HEK293T (cell line): ENCODE measurements at places on chromosomes 1 and 21.

- DNase-seq, result no peak
Observed at GRCh38 chr1:232555494-232556210, 74.3 kb downstream of the SIPA1L2 start.

GRCh38 chr1:212646588-212646987 lies 38.0 kb downstream of the ATF3 start:
- DNase-seq, result no peak

GRCh38 chr1:96837781-96838216 lies 116.2 kb downstream of the PTBP2 start:
- no peak for DNase-seq

GRCh38 chr1:52663716-52664115 lies 30.7 kb downstream of the SHISAL2A start:
- DNase-seq, result no peak

- DNase-seq, result no peak
Observed at GRCh38 chr1:111961016-111961415, 28.5 kb downstream of the KCND3 start.

- peak; percentile 45 for DNase-seq
Observed at GRCh38 chr1:64955097-64956009, 11.0 kb downstream of the JAK1 start.

GRCh38 chr21:17526776-17527175 lies 13.9 kb downstream of the CXADR start:
- no peak for DNase-seq

DNA sequence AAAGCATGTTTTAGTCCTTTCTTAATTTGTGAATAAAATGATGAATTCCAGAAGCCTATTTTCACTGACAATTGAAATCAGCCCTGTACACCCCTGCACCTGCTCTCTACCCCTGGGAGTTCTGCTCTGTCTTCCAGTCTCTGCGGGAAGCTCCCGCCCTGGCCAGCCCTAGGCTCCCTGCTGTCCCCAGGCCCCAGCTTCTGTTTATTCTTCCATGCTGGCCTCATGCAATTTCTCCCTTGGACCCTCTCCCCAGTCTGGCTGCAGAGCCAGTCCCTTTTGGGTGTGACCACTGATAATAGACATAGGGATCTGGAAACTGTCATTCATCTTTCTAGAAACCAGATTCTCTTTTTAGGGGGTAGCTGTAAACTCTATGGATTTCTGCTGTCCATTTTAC lies 258.6 kb downstream of the GRIK3 start:
- DNase-seq, result no peak

- peak; percentile 11 for DNase-seq
Observed at GRCh38 chr1:28173151-28173979, 3.1 kb downstream of the PTAFR start.

DNA sequence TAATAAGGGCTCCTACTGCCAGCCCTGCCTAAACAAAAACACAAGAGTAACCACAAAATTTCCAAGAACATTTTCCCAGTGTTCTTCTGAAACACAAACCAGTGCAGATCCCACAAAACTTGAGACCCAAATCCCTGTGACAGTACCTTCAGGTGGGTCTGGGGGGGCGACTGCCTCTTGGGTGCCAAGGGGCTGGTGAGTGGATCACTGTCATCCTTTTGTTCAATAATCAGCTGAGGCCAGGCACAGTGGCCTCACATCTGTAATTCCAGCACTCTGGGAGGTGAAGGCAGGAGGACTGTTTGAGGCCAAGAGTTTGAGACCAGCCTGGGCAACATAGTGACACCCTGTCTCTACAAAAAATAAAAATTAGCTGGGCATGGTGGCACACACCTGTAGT lies 87.6 kb downstream of the GLIS1 start:
- no peak for DNase-seq

DNA sequence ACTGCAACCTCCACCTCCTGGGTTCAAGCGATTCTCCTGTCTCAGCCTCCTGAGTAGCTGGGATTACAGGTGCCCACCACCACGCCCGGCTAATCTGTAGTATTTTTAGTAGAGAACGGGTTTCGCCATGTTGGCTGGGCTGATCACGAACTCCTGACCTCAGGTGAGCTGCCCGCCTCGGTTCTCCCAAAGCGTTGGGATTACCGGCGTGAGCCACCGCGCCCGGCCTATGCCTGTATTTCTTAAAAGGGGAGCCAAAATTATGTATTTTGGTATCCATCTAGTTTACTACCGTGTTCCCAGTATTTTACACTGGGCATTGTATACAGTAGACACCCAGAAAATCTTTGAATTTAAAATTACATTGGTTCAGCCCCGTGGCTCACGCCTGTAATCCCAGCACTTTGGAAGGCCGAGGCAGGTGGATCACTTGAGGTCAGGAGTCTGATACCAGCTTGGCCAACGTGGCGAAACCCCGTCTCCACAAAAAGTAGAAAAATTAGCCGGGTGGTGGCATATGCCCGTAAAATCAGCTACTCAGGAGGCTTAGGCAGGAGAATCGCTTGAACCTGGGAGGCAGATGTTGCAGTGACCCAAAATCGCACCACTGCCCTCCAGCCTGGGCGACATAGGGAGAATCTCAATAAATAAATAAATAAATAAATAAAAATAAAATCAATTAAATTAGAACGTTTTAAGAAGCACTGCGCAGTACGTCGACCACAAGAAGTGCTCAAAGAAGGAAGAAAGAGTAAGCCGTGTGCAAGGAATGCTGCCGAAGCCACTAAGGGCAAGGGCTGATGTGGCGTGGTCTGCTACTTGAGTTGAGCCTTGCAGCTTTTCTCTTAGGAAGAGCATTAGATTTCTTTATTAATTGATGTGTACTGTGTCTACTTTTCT lies 1.5 kb upstream of the THRAP3 start:
- DNase-seq, result no peak

- no peak for DNase-seq
Observed at GRCh38 chr21:39181205-39181818, 1.9 kb downstream of the PSMG1 start.

DNA sequence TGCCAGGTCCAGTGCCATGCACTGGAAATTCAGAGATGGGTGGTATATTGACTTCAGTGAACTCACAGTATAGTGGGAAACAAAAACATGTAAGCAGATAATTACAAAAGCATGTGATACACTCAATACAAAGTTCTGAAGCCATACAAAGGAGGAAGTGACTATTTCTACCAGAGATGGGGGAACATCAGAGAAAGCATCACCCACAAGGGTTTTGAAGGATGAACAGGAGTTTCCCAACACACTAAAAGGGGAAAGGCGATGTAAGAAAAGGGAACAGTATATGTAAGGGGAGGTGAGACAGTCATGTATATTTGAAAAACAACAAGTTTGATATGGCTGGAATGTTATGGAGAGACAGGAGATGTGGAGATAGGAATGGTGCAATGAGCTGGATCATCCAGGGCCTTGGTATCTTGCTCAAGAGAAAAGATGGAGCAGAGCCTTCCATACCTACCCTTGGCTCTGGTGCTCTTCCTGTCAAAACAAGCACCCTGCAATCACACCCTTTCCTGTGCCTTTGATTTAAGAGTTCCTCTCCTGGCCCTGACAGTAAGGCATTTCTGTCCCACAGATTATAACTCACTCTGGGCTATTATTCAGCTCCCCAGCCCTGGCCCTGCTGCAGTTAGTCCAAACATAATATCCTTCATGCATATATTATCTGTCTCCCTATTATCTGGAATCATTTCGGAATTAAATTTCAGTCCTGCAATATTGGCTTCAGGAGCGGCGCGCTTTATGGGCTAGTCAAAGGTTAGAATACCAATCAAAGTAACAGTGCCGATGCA lies 60.5 kb downstream of the DMAP1 start:
- DNase-seq, result no peak

GRCh38 chr1:75099581-75099980 lies 34.6 kb upstream of the LHX8 start:
- no peak for DNase-seq

DNA sequence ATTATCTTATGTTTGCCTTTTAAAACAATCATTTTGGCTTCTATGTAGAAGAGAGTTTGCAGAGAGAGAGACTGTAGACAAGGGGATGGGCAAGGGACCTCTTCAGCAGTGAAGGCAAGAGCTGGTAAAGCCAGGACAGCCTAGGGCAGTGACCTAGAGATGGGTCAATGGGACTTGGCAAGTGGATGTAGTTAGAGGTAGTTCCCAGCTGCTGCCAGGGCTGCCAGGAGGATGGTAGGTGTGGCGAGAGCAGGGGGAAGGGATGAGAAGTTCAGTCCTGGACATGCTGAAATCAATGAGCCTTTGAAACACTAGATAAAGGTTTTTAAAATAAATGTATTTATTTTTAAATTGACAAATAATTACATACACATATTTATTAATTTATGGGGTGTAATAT lies 6.4 kb upstream of the SPRR5 start:
- DNase-seq, result no peak

DNA sequence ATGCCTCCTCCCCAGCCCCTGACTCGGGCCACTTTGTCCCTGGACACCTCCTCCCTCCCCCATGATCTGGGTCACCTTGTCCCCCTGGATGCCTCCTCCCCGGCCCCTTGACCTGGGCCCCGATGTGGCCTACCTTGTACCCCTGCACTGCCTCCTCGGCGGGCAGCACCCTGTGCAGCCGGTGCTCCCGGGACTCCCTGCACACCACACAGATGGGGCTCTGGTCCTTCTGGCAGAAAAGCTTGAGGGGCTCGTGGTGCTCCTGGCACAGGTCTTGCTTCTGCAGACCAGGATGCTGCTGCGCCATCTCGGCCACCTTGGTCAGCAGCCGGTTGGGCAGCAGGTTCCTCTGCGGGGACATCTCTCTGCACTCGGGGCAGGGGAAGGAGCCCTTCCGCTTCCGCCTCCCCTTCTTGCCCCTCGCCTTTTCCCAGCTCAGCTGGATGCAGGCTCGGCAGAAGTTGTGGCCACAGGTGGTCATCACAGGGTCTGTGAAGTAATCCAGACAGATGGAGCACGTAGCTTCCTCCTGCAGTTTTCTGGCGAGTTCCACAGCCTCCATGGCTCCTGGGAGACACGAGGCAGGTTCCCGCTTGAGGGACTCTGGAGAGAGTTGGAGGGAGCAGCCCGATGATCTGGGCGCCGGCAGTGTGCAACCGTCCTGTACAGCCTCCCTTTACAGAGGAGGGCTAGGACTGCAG lies 2.0 kb downstream of the TRIM17 start:
- DNase-seq, result no peak
